Activated CD4-positive, alpha-beta T cell treated with anti-CD3 and anti-CD28 coated beads, Interleukin-10, Interleukin-2, amounts not matched to agents 100 ng/mL and 50 ng/mL, durations not matched to agents 16 hours and 8 hours (primary cell): ENCODE measurements at places on chromosomes 12 and 14.
A peak's percentile ranks its signal among the peaks of the same experiment; 100 is the strongest.

- no peak for DNase-seq
Observed at GRCh38 chr14:104698688-104699425, 9.4 kb downstream of the INF2 start.

DNA sequence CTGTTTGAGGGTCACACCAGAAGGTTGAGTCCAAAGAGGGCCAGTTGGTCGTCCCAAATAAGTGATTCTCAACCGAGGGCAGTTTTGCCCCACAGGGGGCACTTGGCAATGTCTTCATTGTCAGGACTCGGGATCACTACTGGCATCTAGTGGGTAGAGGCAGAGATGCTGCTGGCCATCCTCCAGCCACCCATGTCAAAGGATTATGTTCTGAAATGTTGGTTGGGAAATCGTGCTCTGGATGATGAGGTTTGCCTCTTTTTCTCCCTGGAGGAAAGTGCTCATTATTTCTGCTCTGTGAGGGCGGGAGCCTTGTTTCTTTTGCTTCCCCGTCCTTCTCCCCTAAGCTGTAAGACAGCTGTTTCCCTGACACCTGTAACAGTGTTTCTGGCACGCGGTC is 3.6 kb downstream of the ZNF839 start:
- DNase-seq, result peak; percentile 55

DNA sequence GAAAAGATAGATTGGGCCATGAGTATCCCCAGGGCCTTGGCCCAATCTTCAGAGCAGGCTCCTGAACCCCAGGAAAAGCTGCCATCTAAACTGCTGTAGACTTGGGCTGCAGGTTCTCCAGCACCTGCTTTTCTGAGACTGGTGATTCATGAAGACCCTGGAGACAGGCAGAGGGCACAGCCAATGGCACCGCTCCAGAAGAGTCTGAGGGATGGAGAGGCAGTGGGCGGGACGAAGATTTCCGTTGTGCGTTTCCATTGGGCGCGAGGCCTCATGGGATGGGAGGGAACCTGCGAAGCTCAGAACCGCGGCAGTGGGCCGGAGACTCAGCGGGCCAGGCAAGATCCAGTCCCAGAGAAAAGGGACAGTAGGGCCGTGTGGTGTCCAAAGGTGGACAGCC is 375.1 kb downstream of the IPO8 start:
- no peak for DNase-seq

DNA sequence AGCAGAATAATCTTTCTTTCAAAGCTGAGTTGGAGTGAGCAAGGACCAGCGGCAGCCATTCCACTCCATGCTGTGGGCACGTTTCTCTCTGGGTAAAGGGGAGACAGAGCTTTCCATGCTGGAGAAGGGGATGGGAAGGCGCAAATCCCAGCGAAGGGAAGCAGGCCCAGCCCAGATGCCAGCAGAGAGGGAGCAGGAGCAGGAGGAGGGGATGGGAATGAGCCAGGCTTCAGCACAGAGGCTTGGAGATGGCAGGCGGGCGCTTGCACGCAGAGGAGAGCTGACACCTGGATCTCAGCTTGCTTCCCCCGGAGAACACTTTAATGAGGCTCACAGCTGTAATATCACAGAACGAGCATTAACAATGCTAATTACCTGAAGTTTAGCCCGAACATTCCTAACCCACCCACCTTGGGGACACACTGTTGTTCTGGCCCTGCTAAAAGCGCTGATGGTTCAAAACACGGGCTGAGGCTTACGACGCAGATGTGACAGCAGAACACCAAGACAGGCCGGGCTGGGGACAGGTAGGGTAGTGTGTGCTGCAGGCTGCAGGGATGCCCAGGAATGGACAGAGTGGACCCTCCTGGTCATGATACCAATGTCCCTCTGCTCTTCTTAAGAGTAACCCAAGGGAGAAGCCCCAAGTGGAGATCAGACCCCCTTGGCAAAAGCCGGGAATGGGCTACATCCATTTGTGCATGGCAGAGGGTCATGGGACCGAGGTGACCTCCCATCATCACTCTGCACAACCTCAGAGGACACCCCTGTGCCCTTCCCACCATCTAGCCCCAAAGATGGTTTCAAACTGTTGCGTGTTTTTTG is 288.6 kb downstream of the DPF3 start:
- no peak for DNase-seq
